ENCODE measurements at places on chromosomes 13 and 19.
A peak's percentile ranks its signal among the peaks of the same experiment; 100 is the strongest.

- peak; percentile 66 for DNase-seq
Measured at GRCh38 chr13:76803831-76804230, 82.4 kb downstream of the KCTD12 start.

DNA sequence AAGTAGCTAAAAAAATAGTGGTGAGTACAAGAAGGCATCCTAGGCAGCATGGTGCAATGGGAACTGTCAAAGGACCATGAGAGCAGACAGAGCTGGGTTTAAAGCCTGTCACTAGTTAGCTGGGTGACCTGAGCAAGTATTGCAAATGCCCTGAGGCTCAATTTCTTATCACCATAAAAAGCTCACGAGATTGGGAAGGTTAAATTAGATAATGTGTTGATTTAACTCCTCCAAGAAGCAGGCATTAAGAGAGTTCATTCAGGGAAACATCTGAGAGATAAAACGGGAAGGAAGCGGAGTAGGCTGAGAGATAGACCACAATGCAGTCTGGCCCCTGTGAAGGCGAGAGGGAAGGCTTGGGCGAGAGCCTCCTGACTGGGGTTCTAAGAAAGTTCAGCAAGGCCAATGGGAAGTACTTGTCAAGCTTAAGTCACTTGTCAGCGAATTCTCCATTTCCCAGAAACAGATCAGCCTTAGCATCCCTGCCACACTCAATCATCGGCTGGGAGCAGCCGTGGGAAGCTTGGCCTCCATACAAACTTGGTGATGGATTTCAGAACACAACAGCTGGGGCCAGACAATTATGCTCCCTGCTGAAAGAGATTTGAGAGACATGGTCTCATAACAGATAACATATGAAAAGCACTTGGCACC is 105.5 kb downstream of the POU4F1 start:
- DNase-seq = peak; percentile 54

- no peak for DNase-seq
Measured at GRCh38 chr19:40283414-40284250, 1.5 kb downstream of the AKT2 start.

DNA sequence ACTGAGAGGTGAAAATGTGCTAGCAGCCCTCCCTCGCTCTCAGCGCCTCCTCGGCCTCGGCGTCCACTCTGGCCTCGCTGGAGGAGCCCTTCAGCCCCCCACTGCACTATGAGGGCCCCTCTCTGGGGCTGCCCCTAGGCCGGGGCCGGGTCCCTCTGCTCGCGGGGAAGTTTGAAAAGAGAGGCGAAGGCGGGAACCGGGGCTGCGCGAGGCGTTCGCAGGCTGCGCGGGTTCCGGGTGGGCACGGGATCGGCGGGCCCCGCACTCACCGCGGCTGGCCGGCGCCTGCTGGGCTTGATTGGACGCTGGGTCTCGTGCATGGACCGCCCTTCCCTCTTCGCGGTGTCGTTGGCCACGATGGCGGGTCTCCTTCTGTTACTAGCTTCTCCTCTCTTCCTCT is 29.3 kb downstream of the C1QTNF9 start:
- DNase-seq = no peak

GRCh38 chr13:40651866-40652587 is 14.4 kb downstream of the FOXO1 start:
- no peak for DNase-seq

DNA sequence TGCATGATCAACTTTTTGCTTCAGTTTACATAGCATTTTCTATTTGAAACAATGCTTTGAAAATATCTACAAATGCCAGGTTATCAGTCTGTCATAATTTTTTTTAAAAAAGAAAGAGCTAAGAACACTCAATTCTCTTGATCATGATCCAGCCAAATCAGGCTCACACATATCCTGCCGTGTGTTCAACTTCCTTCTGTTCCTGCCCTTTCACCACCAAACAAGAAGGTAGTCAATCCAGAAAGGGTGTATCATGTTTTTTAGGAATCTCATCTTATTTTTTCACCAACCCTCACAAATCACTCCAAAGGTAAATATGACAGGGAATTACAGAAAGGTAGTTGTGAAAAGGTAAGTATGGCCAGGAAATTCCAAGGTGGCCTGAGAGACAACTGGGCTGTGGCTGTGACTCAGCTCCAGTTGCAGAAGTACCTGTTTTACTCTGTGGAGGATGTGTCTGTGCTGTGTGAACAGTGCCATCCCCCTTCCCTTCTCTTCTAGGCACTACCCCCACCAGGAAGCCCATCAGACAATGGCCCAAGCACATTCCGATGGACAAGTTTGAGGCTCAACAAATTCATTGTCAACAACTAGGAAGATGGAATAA is 138.8 kb upstream of the GJB6 start:
- DNase-seq = no peak

GRCh38 chr19:16596399-16596798 is 24.2 kb upstream of the SLC35E1 start:
- DNase-seq = no peak

- no peak for DNase-seq
Measured at GRCh38 chr19:43504426-43505185, at the start of gene PHLDB3. TSS of gene PHLDB3 (minus strand) at chr19:43504746. CDS start at chr19:43504118, 628 bp downstream.

DNA sequence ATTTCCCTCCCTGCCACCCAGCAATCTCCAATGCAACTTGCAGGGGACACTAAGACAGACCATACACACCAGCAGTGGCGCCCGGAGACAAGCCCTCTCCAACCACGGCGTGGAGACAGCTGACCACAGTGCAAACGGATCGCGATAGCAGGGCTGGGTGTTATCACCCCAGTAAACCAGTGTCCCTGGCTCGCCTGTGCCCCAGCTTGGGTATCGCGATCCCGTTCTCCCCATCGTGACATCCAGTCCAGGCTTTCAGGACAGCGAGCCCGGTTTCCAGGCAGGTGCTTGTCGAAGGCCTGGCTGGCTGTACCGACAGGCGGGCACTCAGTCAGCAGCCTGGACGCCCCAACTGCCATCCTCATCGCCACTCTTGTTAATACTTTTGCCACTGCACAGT is 20.7 kb upstream of the NANOS2 start:
- no peak for DNase-seq

DNA sequence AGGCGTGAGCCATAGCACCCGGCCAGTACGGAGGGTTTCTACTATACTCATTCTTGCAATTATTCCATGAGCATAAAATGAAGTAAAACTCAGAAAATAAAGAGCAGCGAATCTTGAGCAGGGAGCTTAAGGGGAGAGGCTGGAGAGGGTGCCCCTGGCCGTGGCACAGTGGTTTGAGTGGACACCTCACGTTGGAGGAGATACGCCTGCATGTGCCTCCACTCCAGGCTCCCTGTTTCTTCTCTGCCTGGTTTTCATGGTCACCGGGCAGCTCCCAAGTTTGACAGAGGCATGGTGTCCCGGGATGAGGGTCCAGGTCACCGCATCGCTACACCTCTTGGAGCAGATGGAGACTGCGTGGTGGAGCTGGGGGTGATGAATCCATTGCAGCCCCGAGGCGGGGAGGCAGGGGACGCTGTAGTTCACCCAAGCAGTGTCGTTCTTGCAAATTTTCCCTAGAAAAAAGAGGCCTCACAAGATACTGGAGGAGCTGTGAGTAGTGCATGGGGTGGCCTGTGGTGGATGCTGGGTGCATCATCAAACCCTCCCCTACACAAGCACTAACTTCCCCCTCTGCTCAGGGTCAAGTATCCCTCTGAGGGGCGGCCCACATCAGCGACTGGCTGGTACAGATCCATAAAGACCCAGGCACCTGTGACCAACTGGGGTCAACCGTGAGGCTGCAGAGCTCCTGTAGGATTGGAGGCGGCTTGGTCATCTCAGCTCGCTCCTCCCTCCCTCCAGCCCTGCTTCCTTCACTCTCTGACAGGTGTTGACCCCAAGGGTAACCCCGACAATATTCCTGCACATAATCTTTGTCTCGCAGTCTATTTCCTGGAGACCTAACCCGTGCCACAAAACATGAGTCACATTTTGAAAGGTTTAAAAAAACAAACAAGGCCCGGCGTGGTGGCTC is 3.6 kb upstream of the MIER2 start:
- no peak for DNase-seq

DNA sequence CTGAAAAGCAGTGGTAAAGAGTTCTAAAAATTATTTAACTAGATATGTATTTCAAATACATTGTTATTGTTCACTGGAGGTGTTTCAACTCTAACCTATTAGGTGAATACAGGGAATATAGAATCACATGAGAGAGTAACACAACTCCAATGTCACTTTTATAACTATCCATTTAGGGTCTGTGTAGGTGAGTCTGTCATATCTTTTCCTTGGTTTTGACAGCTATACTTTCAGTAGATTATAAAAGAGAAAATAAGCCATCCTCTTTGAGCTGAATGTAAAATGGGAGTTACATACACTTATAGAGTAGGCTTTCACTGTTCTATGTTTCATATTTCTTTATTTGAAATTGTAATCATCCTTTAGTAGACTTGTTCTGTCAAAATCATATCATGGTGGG is 2321.0 kb downstream of the PCDH9 start:
- no peak for DNase-seq

- peak; percentile 66 for DNase-seq
Measured at GRCh38 chr19:9586764-9587163, 2.5 kb upstream of the ZNF121 start.

GRCh38 chr13:40777809-40778175 is 6.8 kb upstream of the MRPS31 start:
- no peak for DNase-seq

DNA sequence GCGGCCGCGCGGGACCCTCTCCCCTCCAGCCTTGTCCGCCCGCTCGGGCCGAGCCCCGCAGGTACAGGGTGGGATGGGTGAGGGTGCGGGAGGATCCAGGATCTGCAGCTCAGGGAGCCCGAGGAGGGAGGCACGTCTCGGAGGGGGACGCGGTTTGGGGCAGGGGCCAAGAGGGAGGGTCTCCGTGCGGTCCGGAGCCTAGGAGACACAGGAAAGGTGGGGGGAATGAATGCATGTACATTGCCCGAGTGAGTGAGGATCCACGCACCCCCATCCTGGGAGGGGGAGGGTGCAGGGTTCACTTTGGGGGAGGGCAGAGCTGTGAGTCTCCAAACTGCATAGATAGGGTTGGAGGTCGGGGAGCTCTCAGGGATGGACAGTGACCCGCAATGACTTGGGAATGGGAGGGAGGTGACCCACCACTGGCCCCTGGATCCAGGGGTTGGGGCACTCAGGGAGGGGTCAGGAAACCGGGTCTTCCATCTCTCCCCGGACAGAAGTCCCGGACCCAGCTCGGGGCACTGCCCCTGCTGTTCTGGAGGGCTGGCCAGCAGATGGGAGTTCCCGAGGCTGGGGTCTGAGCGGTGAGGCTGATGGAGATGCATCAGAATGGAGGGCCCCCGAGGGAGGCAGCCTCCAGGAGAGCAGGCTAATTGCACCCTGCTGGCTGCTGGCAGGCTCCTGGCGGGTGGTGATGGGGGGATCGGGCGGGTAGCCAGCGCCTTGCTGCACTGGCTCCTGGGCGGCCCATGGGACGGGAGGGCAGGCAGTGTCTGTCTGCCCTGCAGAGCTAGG is 547 bp downstream of the KCNN1 start:
- no peak for DNase-seq

DNA sequence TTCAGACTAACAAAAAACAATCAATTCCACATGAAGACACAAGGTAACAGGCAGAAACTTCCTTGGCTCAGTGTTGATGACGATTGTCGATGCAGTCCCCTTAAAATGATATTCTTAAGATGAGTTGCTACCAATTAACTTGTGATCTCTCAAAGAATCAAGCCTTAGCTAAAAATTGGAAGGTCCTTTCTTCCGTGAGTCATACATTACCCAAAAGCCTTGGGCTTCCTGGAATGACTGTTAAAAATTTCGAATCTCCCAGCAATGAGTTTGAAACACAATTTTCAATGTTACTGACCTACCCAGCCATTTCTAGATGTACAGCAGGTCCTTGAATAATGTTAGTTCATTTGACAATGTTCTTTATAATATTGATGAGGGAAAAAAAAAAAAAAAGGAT is 28.0 kb upstream of the RB1 start:
- no peak for DNase-seq

DNA sequence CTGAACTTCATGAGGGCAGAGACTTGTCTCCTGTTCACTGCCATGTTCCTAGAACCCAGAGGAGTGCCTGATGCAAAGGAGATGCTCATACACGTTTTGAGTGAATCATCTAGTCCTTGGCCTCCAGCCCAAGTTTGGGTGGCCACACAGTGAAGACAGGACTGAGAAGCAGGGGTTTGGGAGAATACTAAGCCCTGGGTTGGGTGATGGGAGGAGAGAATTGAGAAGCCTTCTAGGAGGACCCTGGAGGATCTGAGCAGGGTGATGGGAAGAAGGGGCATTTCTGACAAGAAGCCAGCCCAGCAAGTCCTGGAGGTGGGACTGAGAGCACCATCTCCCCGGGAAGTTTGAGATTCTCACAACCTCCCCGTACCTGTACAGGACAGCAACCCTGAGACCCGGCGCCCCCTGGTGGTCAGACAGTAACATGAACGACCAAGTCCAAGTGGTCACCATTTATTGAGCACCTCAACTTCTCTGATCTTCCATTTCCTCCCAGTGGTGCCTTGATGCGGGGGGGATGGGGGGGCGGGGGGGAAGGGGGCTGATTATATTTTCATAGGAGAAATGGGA is 11.0 kb downstream of the CTU1 start:
- no peak for DNase-seq

GRCh38 chr19:5397804-5398692 is 57.2 kb upstream of the ZNRF4 start:
- DNase-seq = no peak

DNA sequence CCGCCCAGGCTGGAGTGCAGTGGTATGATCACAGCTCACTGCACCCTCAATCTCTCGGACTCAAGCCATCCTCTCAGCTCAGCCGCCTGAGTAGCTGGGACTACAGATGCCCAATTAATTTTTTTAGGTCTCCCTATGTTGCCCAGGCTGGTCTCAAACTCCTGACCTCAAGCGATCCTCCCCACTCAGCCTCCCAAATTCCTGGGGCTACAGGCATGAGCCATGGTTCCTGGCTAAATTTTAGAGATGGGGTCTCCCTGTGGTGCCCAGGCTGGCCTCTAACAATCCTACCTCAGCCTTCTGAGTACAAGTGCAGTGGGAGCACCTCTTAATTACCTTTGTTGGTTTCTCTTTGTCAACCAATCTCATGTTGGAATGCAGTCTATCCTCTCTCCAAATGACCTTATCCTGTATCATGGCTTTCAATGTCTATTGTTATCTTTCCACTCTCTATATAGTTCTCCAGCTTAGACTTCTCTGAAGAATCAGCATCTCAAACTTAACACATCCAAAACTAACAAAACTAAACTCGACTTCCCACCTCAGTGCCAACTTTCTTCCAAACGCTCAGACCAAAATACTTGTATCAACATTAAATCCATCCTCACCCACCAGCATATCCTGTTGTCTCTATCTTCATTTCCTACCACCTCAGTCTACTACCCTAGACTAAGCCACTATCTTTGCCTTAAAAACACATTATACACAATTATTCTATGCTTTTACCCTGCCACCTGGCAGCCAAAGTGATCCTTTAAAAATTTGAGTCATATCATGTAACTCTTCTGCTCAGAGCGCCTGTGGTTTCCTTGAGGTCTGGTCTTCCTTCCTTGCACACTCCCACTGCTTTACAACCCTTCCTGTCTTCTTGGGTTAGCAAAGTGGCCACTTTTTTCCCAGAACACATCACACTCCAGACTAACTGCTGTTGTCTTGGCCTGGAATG is 6.7 kb downstream of the TPT1 start:
- peak; percentile 92 for DNase-seq

- DNase-seq = no peak
Measured at GRCh38 chr13:97310809-97311436, 88.8 kb downstream of the MBNL2 start.

Data from GDM1 (cell line).